ENCODE measurements at places on chromosomes 6 and 20.

DNA sequence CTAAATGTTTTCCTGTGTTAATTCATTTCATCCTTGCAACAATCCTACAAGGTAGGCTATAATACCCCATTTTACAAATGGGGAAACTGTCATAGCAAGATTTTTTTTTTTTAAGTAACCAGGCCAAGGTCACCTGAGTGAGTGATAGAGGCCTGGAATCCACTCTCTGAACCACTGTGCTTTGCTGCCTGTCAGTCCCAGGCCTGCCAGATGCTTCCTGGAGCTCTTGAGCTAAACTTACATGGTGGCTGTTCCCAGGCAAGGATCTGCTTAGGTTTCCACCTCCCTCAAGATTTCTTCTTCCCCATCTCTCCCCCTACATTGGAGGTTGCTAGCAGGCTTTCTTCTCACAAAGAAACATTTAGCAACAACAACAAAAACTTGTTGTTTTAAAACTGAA, 32.7 kb upstream of the RNF8 start:
- DNase-seq: no peak

DNA sequence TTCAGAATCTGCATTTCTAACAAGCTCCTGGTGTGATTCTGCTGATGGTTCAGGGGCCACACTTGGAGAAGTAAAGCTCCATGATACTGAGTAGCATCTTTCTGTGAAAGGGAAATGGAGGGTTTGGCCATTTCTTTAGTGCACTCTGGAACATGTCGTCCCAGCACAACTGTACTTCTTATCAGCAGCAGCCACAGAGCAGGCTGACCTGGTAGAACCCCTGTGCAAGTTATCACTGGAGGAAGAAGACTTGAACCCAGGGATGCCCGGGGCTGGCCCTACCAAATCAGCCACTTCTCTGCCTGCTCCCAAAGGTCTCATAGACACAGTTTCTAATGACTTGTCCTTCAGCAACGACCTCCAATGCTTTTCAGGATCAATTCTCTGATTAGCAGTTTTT, 354.7 kb upstream of the PLCB4 start:
- DNase-seq: no peak

DNA sequence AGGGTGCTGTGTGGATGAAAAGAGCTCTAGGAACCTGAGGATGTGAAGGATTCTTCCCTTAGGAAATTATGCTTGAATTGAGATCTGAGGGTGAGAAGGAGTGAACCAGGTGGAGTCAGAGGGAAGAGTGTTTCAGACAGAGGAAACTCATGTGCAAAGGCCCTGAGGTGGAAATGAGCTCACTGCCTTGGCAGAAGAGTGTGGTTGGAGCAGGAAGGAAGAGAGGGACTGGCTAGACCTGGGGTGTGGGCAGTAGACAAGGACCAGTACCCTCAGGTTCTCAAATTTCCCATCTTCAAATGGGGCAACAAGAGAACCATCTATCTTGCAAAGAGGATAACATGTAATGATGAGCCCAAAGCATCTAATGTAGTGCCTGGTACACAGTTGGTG, 24.0 kb upstream of the GTSF1L start:
- no peak for DNase-seq

DNA sequence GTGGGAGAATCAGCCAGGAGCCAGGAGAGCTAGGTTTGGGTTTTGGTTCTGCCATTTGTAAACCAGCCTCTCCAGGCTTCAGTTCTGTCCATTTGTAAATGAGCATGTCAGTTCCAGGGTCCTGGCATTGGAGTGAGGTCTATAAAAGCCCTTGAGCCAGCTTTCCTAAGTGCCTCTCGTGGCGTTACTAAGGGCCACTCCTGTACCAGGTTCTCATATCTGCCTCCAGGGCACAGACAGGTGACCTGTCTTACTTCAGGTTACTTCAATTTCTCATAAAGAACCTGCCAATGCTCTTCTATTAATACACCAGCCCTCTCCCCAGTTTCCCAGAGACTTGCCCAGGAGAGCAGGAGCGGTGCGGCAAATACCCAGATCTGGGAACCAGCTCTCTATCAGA, 101.9 kb downstream of the VEGFA start:
- no peak for DNase-seq

Measured in COR-L47 (cell line).